Brain microvascular endothelial cell (primary cell): ENCODE measurements at places on chromosomes 1 and 21.
A peak's percentile ranks its signal among the peaks of the same experiment; 100 is the strongest.

DNA sequence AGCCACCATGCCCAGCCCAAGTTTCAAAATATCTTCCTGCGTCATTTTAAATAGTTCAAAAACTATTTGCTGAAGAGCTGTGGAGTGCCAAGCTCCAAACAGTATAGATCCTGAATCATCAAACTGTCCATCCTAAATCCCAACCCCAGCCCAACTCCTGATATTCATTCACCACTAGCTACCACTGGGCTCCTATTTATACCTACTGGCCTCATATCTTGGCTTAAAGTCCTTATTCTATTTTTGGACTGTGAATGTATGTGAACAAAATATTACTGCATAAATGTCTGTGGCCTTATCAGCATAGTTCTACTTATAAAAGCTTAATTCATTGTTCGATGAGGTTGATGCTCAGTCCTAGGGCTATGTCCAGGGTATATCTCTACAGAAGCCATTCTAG is 5.2 kb upstream of the SCAMP3 start:
- no peak for DNase-seq

- no peak for DNase-seq
Observed at GRCh38 chr1:58568271-58568860, 8.7 kb downstream of the TACSTD2 start.

GRCh38 chr1:95536501-95536900 is 302.5 kb downstream of the RWDD3 start:
- no peak for DNase-seq

DNA sequence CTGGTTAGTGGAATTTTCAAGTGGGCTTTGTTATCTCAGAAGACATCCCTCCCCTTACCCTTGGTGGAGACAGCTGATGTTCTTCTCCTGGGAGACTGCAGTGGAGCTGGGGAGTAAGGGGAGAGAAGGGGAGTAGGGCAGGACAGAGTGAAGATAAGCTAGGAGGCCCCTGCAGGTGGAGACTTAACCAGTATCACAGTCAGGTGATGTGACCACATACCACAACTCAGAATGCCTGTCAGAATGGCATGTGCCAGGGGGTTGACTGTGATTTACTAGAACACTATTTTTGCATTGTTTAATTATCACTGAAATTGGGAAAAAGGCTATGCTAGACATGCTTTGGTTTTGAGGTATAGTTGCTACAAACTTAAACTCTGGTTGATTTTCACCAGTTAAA is 124.6 kb downstream of the NRDC start:
- DNase-seq, result no peak

DNA sequence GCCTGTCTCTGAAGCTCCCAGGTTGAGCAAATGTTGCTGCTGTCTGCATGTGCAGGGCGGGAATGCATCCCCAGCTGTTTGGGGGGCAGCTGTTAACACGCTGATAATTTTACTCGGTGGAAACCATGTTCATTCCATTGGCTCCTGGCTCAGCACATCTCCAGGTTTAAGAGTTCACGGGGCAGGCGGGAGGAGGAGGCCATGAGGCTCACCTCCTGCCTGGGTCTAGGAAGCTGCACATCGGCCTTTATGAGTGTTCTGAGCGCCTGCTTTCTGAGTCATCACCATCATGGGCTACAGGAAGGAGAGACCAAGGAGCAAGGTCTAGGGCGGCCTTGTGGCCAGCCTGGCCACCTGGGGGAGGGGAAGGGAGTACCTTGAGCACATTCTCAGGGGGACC is 29.7 kb downstream of the AJAP1 start:
- peak; percentile 52 for DNase-seq
